ENCODE measurements at places on chromosomes 3 and 15.

DNA sequence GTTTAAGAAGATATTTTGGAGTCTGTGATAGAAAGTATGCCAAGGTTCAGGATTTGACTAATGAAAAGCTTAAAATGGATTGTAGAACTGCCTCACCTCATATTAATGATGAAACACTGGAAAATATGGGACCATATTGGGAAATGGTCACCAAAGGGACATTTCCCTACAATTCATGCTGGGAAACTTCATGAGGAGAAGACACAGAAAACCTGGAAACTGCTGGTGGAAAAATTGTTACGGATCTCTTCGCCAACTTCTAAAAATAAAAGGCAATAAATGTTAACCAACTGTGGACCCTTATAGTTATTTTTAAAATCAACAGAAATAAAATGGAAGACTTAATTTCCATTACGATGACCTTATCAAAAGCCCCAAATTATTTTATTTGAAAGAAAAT, 97.6 kb upstream of the FRMD4B start:
- DNase-seq, result no peak

- DNase-seq, result no peak
These were observed 18.1 kb downstream of the CSRNP1 start for GRCh38 chr3:39135170-39135805.

- DNase-seq, result no peak
These were observed 89.6 kb upstream of the TBC1D5 start for GRCh38 chr3:17832016-17832415.

DNA sequence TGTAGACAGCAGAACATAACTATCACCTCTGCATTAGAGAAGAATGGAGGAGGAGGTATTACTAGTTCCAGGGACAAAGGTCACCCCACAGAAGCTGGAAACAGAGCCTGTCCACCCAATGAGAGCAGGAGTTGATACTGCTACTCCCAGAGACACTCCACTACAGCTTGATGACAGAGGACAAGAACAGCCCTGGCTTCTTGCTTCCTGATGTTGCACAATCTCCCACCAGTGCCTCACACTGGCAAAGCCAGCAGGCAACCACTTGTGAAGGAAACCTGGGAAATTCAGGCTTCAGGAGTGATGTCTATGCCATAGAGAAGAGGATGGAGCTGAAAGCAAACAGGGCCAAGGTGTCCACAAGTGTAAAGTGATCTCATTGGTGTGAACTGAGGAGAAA, 78.0 kb upstream of the POU1F1 start:
- no peak for DNase-seq

- no peak for DNase-seq
These were observed 198.5 kb upstream of the COL8A1 start for GRCh38 chr3:99439892-99440291.

DNA sequence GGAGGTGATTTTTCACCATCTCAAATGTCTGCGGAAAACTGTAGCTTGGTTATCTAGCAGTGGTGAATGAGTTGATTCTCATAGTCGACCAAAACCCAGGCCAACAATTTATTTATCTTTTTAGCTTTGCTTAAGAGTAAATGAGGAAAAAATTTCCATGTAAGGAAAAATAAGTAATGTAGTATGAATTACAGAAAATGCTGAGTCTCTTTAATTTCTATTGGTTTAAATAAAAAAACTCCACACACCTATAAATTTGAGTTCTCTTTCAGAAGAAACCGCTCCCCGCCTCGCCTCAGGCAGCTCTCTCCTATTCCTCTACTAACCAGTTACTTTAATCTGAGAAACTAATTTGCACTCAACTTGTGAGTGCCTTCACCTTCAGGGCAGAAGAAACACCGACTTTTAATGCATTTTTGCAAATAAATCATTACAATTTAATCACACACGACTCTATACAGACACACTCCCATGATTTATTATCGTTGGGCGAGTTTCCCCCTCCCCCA, 540 bp upstream of the RSRC1 start:
- DNase-seq, result no peak

DNA sequence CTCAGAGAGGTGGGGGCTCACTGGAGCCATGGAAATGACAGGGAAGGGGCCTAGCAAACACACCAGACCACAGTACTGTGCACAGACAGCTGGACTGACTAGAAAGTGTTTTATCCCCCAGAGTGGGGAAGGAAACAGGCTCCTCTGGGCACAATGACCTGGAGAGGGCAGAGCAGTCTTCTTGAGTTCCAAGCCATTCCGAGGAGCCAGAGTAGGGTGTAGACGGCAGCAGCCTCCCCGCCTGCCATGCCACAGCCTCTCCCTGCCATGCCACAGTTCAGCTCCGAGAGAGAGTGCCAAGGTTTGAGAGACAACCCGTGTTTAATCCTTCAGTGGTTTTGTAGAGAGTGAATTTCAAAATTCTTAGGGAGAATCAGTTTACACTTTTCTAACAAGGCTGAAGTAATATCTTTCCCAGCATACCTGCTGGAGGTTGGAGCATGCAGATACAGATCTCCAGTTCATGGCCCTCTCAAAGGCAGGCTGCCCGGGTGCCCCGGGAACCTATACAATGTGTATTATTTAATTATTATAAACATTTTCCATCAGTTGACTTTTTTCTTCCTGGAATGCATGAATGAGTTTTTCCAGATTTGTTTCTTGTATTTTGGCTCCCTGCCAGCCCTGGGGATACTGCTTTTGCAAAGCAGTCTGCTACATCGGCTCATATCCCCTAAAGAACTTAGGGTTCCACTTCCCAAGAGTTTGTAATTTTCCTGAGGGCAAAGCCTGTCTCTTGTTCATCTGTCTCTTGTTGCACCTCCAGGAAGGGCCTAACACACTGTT, 3.2 kb downstream of the PODXL2 start:
- no peak for DNase-seq

DNA sequence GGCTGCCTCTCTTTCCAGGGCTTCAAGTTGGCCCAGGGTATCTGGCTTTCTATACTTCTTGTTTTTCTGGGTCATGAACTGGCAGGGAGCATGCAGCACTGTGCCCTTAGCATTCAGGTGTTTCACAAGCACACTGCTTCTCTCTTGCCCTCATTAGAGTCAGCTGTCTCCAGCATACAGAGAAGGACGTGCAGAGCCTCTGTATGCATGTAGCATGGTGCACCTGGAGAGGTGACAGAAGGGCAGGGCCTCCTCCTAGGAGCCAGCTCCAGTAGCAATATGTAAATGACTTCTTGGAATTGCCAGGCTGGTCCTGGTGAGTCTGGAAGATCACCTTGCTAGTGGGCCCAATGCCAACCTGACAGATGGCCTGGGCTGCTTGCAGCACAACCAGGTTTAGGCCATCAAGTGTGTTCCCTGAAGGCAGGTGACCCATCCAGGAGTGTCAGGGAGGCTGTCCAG, 44.8 kb upstream of the ATP2C1 start:
- no peak for DNase-seq

- no peak for DNase-seq
These were observed 307.7 kb downstream of the RPLP1 start for GRCh38 chr15:69760258-69760845.

GRCh38 chr15:91795235-91795634, 58.3 kb upstream of the SLCO3A1 start:
- DNase-seq, result no peak
